ENCODE measurements at places on chromosomes 4 and X.

DNA sequence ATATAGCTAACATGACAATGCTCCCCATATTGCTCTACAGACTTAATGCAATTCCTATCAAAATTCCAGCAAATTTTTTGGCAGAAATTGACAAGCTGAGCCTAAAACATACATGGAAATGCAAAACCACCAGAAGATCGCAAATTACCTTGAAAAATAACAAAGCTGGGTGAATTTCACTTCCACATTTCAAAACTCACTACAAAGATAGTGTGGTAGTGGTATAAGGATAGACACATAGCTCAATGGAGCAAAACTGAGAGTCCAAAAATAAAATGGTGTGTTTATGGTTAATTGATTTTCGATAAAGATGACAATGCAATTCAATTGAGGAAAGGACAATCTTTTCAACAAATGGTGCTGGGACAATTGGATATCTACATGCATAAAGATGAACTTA, 65.8 kb downstream of the SLC9A7 start:
- DNase-seq = no peak

DNA sequence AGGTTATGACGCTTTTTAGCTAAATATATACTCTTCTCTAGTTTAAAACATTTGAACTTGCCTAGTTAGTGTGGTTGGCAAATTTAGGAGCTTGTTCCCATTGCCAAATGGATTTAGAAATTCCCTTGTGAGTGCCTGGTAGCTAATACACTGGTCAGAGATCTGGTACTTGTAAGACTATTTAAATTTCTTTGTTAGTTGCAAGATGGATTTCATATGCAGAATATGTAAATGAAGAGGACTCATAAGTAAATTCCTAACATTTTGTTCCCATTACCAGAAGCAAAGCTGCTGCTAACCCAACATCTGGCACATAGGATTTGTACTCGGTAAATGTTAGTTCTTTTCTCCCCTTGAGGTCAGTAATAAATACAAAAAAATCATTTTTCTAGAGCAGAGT, 56.0 kb upstream of the PGK1 start:
- DNase-seq = no peak

- no peak for DNase-seq
Observed at GRCh38 chrX:86935988-86936387, 581.6 kb upstream of the KLHL4 start.

DNA sequence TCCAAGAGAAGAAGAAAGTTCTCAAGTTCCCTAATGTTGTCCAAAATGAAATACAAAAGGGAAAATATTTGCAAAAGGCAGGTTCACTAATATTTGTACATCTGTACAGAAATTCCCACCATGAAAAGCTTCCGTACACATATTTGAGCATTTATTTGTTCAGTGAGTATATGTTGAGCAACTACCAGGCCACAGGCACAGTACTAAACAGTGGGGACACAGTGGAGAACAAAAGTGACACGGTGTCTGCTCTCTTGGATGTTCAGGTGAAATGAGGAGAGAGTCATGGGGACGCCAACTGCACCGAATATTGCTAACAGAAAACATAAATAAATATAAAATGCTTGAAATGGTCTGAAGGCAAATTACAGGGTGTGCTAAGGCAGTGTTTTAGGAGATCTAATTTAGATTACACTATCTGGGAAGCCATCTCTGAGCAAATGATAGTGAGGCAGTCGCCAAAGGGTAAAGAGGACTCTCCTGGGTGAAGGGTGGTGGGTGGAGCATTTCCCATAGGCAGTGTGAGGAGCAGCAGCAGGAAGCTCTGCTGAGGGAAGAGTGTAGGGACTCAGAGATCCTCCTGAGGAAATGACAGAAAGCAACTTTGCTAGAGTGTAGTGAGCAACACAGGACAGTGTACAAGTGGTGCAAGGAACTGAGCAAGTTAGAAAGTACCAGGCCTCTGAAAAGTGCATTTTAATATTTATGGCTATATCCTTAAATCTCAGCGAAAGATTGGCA, 375.2 kb downstream of the GALNTL6 start:
- no peak for DNase-seq

DNA sequence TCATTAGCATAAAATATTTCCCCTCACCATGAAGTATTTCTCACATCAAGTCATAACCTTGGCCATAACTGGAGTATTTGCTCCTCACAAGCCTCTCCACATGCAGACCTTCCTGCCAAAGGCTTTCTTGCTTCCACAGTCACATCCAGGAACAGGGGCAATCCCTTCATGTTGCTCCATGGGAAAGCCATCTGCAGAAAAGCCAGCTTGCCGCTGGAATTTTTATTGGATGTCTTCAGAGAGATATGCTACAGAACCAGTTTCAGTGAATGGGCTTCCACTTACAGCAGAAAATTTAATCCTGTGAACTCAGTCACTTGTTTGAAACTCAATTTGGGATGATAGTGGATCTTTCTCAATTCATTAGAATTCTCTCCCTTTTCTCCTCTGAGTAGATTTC, 3.2 kb upstream of the CDKN2AIP start:
- DNase-seq = no peak

- no peak for DNase-seq
Observed at GRCh38 chrX:4805502-4805901, 1092.1 kb upstream of the PRKX start.

- peak; percentile 94 for DNase-seq
Observed at GRCh38 chr4:173252024-173252935, 81.9 kb downstream of the HMGB2 start.

GRCh38 chrX:100048156-100048555, 361.9 kb downstream of the PCDH19 start:
- DNase-seq = no peak

GRCh38 chr4:48065587-48066052, 49.0 kb downstream of the NIPAL1 start:
- DNase-seq = no peak

- DNase-seq = peak; percentile 49
Observed at GRCh38 chrX:11770320-11770719, 12.3 kb downstream of the MSL3 start.

GRCh38 chr4:187172340-187172761, 448.7 kb upstream of the FAT1 start:
- no peak for DNase-seq

DNA sequence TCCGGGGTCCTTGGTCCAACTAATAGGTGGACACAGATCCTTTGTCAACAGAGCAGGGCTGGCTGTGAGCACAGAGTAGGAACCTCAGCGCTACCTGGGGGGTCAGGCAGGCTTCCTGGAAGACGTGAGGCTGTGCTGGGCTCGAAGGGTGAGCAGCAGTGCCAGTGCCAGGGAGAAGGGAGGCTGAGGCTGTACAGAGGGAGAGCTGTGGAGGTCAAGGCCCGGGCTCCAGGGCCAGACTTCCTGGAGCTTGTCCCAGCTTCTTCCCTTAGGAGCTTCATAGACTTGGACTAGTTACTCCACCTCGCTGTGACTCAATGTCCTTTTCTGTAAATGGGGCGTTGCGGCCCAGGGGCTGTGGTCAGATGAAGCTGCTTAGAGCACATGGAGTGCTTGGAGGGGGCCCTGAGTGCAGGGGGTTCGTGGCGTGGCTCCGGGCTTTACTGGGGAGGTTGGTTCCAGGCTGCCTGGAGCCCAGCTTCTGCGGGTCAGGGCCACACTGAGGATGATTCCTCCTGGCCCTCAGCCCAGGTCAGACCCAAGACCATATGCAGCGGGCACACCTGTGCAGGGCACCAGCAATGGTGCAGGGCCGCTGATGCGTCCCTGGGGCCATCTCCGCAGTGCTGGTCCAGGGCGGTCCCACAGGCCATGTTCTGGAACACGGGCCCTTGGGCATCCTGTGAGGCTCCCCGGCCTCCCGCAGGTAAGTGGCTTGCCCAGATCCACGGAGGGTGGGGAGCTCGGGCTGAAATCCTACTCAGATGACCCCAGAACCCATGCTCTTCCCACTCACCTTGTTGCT, 98.1 kb downstream of the DCTD start:
- DNase-seq = no peak

GRCh38 chrX:71534773-71535544, 2.1 kb downstream of the OGT start:
- DNase-seq = no peak

DNA sequence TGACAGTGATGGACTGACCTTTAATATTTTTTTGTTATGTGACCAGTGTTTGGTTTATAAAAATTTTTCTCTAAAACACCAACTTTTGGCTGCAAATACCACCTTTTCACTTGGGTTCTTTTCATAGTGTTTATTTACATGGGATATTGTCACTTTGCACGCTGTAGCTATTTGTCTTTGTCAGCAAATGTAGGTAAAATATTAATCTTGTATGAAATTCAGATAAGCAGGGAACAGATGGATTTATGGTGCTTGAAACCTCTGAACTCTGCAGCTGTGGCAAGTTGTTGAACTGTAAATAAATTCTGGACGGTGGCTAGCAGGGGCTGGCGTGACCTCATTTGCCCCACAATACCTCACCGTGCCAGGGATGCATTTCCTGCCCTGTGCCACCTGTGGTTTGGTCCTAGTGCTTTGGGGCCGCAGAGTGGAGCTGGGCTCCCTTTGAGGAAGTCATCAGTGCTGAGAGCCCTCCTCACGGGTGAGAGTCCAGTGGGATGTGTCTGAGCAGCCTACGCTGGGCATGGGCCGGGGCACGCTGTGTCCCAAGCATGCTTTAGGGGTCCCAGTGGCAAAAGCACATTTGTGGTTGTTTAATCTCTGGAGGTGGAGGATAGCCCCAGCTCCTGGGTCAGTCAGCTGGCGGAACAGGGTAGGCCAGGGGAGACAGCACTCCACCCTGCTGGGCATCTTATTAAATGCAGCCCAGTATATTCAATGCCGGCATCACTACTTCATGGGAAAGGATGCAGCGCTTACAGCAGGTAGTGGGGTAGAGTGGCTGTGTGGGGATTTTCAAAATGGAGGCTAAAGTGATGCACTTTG, 108.6 kb downstream of the TBL1X start:
- no peak for DNase-seq

- DNase-seq = no peak
Observed at GRCh38 chr4:140252141-140252741, 98.3 kb upstream of the MAML3 start.

- no peak for DNase-seq
Observed at GRCh38 chrX:132257116-132257515, 37.9 kb upstream of the RAP2C start.

DNA sequence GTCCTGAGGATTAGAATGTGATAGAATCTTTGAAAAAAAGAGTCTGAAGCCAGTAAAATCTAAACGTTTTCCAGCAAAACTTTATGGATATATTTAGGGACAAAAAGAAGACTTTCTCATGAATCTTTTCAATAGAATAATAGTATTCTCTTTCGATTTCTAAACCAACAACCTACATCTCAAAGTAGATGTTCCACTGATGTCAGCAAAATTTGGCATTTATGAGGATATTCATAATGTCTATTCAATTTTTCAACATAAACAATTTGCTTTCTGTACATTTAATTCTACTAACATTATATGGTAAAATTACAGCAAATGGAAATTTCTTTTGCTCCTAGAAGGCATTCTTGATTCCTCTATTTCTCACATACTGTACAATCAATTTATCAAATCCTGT, 886.5 kb downstream of the CENPC start:
- no peak for DNase-seq

- DNase-seq = no peak
Observed at GRCh38 chr4:146214238-146214637, at the start of gene REELD1. TSS of gene REELD1 (plus strand) at chr4:146214538. CDS start at chr4:146216953, 2,415 bp downstream.

DNA sequence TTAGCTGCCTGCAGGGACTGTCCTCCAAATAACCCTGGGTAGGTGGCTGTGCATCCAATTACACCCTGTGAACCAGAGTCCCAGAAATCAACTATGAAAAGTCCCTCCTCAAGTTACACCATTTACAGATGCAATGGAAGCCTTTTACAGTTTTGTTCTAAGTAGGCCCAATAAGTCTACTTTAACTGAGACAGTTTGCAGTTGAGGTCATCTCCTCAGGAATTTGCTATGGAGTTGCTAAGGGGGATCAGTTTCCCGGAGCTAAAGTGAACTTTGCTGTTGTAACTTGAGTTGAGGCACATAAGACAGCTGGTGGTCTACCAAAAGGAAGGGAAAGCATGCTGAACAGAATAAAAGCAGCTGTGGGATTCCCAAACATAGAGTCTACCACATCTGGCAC, 121.6 kb upstream of the STK26 start:
- no peak for DNase-seq

GRCh38 chr4:10965196-10965595, 280.6 kb upstream of the CLNK start:
- no peak for DNase-seq

- DNase-seq = no peak
Observed at GRCh38 chr4:48491514-48492176, 1.6 kb downstream of the ZAR1 start.

DNA sequence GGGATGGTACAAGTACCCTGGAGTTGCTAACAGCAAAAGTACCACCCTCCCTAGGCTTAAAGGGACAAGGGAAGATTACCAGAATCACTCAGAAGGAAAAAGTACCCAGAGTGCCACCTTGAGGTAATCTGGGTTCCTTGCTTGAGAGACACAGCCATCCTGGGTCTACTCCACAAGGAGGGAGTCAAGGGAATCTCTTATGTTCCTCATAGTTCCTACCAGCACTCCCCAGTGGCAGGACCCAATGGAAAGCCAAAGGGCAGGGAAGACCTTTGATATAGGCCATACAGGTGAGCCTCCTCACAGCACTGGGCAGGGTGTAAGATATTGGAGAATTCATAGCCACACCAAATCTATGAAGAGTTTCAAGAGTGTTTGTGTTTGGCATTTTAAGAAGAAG, 5.7 kb downstream of the IL2 start:
- no peak for DNase-seq

- DNase-seq = no peak
Observed at GRCh38 chr4:40916218-40916555, 166.4 kb downstream of the NSUN7 start.

DNA sequence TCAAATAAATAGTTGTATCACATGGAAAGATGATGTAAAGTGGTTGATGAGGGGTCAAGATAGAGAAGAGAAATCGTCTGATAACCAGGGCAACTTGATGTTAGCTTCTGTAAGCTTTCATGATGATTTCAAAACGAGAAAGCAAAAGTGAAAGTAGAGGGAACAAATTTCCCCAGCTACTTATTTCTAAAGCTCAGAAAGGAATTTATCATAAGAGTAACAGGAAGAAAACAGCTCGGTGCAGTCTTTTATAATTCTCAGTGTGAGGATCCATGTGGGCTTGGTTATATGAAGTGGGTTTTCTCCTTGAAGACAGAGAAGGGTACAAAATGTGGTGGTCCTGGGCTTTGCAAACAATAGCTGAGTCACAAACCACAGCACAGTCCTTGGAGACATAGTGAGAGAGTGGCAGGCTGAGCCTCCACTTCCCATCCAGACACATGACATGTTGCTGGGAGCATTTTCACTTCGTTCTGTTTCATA, 32.1 kb upstream of the GLRA2 start:
- DNase-seq = peak; percentile 29

- DNase-seq = no peak
Observed at GRCh38 chr4:158169506-158169905, 3.3 kb downstream of the GASK1B start.

- no peak for DNase-seq
Observed at GRCh38 chr4:52676536-52676935, 17.4 kb upstream of the USP46 start.

DNA sequence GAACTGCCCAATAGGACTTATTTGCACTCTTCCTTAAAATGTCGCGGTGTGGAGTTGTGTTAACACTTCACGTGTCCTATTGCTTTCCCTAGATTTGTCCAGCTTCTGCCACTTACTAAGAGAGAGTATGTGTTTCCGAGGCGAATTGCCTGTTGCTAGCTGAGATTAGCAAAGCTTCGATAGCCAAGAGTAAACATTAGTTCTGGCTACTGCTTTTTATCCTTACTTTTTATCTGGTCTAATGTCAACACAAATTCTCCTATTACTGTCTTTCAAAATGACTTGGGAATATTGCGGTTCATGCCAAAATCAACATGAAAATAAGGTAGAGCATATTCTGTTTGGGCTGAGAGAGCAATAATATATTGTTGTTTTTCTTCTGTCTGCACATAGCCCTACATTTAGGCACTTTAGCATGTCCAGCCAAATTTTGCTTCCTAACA, 90.4 kb upstream of the VEGFC start:
- no peak for DNase-seq

All from Jurkat, Clone E6-1 (cell line).